ENCODE measurements at places on chromosomes 2 and 18.

DNA sequence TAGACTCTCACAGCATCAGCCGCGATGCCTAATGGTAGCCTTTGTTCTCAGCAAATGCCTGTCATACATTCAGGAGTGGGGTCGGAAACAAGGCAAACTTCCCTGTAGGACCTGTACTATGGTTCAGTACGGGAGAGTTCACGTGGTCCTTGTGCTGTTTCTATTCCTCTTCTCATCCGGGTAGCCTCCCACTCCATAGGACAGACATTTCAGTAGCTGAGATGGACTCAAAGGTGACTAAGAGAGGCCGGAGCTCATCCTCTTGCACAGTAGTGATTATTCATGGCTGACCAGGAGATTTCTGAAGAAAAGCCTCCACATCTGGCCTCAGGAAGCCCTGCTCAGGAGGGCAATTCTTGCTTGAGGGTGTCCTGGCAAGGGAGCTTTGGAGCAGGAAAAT lies 117.8 kb upstream of the SPRED2 start:
- DNase-seq = no peak

DNA sequence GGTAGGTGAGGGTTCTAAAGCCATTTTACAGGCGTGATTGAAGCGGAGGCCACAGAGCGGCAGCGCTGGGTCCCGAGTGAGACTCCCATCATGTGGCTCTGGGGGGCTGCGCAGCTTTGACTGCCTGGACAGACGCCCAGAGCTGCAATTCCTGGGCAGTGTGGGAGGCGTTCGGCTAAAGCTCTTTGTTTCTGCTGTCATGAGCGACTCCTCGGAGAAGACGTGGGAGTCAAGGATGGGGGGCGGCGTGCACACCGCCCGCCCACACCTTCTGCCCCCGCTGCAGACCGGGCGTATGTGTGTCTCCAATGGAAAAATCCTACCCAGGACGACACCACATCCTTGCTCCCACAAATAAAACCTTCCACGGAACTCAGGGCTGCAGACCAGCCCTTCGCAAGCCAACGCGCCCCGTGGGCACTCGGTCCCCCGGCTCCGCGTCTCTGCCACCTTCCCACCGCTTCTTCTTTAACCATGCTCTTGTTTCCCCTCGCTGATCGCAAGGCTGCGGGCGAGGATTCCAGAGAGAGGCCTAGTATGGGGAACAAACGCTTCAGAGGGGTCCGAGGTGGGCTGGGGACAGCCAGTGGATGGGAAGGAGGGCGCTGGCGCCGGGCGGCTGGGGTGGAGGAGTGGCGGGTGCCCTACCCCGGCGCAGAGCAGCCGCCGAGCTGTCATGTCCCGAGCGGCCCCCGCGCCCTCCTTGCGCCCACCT lies 680 bp upstream of the LBH start:
- DNase-seq = no peak

GRCh38 chr2:233411162-233411561 lies 56.9 kb downstream of the DGKD start:
- no peak for DNase-seq

DNA sequence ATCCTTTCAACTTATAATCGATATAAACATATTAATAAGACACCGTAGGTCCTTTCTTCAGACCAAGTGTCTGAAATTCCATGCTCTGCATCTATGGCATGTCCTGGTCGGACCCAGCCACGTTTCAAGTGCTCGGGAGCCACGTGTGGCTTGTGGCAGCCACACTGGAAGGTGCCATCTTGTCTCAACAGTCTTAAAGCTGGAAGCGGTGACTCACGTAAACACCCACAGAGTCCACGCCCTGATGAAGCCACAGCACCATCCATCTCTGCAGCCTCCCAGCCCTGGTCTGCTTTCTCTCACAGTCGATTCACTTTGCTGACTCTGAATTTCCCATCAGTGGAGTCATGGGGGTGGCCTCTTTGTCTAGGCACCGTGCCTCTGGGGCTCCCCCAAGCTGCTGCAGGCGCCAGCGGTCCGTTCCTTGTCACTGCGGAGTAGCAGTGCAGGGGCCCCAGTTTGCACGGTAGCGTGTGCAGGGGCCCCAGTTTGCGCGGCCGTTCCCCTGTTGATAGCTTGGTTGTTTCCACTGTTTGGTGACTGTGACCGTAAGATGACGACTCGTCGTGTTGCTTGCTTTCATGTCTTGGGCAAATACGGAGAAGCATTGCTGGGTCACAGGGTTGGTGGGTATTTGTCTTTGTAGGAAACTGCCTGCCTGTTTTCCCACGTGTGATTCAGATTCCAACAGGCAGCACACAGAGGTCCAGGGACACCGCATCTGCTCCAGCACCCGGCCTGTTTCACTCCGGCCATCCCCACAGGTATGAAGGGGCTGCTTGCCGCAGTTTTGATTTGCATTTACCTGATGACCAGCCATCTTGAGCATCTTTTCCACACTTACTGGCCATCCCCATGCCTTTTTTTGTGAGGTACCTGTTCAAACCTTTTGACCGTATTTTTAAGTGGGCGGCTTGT lies 240.3 kb downstream of the HDAC4 start:
- DNase-seq = no peak

- no peak for DNase-seq
These were observed 63.7 kb upstream of the TFPI start for GRCh38 chr2:187617905-187618304.

DNA sequence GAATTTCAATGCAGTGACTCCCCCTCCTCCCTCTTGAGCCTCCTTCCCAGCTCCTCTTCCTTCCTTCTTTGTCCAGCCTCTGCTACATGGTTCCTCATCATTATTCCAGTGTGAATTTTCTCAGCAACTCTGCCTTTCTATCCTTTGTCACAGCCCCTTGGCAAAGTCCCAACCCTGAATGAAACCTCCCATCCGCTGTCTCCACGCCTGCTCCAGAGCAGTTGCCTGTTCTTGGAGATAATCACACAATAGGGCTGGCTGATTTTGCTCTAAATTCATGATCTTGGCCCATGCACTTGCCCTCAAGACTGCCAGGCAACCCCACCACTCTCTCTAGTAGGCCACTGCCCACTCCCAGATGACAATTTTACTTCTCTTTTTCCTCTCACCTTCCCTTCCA lies 61.4 kb downstream of the BCL2L11 start:
- no peak for DNase-seq

DNA sequence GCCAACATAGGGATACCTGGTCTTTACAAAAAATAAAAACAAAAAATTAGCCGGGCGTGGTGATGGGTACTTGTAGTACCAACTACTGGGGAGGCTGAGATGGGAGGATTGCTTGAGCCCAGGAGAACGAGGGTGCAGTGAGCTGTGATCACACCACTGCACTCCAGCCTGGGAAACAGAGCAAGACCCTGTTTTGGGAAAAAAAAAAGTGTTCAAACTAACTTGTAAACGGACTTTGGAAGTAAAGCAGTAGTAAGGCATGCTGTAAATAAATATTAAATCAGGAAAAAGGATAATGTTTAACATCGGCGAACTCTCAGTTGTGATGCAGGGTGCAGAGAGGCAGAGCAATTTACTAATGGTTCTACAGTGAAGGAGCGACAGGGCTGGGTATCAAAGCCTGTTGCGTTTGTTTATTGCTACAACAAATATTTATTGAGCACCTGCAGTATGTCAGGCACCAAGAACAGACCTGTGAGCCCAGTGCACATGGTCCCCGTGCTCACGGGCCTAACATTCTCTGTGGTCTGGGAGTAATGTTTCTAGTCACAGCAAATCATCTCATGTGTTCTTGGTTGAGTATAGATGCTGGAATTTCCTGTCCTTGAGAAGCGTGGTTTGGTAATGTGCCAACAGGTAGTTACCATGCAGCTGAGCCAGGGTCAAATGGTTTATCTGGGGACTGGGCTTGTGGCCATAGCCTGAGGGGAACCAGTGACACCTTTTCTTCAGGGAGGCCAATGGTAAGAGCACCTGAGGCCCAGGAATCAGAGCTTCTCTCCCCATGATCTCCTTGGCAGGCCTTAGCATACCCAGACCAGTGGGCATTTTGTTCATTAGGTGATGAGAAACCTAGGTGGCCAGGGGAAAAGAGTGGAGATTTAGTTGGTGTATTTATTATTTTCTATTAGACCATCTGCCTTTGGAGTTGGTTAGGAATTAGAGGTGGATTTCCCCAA lies 27.9 kb upstream of the GREB1 start:
- DNase-seq = no peak

DNA sequence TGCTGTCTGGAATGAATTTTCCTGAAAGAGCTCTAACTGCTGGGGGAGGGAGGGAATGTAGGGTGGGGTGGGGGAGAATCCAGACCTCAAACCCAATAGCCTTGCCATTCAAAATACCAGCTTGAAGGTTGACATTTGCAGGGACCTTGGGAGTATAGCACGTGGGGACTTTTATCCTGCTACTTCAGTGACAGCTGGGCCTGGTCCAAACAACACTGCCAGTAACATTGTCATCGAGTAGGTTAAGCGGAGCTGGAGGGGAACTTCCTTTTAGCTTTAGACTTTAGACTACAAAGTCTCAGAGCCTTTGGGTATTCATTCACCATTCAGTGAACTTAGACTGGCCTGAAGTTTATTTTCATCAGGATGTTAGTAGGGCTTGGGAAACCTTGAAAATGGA lies 248.7 kb downstream of the MEIS1 start:
- DNase-seq = no peak

DNA sequence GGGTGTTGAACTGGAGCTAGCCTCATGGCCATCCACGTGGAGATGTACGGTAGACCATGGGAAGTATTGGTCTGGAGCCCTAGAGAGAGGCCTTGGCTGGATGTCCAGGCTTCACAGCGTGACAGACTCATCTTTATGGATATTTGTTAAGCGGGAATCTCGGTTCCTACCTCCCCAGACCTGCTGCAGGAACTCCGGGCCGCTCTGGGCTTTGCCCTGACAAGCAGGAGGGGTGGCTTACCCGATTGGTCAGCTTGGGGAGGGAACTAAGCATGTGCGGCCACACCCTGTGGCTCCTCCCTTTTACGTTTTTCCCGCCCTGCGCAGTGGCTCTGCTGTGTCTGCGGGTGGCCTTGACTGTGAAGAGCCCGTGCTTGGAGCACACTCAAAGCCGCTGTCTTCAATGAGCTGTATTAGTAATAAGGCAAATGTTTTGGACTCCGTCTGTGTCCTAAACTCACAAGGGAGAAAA lies 52.3 kb downstream of the PAPOLG start:
- DNase-seq = no peak

All from stimulated activated CD8-positive, alpha-beta memory T cell treated with anti-CD3 and anti-CD28 coated beads, Interleukin-7, amount 100 ng/mL, for 24 hours (primary cell).